Uterus (tissue), 4 donors: ENCODE measurements at places on chromosomes 6 and 20. TPM values are rescaled to one million over a fixed set of nuclear protein-coding genes. Genes with fewer than 3 reads are reported as not detected.
A peak's percentile ranks its signal among the peaks of the same experiment; 100 is the strongest.

GRCh38 chr6:99519446-99519845 is 4.2 kb upstream of the USP45 start:
- no peak for DNase-seq

- no peak for DNase-seq
These were observed 43.5 kb downstream of the KIF6 start for GRCh38 chr6:39681674-39682121.

- DNase-seq = no peak
These were observed 20.3 kb downstream of the TBPL1 start for GRCh38 chr6:133973109-133973971.

- DNase-seq = no peak
These were observed 32.3 kb upstream of the LGSN start for GRCh38 chr6:63352069-63352543.

NINL gene
- total RNA-seq = 5.0 TPM

DNA sequence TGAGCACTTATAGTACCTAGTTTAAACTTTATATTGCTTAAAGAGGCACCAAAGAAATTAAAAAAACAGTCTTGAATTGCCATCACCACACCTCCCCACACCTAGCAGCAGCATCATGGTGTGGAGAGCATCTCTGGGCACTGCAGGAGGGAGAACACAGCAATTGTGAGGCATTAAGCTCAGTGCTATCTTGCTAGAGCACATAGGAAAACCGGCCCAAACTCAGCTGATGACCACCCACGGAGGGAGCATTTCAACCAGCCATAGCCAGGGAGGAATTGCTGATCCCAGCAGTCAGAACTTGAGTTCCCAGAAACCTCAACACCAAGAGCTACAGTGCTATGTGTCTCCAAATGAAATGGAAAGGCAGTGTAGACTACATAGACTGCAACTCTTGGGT is 19.5 kb upstream of the DEFB113 start:
- DNase-seq = no peak

NFATC2 gene
- total RNA-seq = 11.9 TPM

GRCh38 chr6:105619971-105620741 is 217.3 kb upstream of the PREP start:
- DNase-seq = no peak

GRCh38 chr6:8100159-8100854 is 2.0 kb downstream of the EEF1E1 start:
- DNase-seq = no peak

GRCh38 chr6:116004841-116005815 is 55.6 kb downstream of the FRK start:
- DNase-seq = no peak

DNA sequence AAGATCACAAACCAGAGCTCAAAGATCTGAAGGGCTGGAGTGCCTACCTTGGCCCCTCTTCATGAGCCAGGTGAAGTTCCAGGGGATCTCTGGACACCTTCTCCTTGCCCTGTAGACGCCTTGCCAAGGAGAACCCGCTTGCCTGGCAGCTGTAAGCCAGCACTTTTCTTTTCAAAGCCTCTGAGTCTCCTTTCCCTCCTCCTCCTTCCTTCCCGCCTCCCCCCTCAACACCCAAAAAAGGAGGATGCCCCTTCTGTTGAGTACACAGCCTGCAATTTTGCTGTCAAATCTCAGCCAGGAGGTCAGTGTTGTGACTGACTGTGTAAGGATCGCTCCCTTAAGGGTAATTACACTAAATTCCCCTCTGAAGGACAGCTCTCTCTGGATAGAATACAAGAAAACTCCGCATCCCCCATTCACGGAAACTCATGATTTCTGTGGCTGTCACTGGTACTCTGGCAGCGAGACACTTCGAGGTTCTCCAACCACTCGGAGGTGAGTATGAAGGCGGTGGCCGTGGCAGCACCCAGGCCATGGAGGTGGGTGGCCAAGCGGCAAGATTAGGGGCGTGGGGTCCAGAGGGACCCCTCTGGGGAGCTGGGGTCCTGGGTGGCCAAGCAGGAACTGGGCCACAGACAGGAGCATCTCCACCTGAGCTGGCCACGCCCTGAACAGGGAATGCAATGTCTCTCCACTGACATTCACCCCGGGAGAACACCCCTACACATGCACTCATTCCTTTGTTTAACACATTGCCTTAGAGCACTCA is 23.2 kb upstream of the FOXP4 start:
- peak; percentile 31 for DNase-seq

DNA sequence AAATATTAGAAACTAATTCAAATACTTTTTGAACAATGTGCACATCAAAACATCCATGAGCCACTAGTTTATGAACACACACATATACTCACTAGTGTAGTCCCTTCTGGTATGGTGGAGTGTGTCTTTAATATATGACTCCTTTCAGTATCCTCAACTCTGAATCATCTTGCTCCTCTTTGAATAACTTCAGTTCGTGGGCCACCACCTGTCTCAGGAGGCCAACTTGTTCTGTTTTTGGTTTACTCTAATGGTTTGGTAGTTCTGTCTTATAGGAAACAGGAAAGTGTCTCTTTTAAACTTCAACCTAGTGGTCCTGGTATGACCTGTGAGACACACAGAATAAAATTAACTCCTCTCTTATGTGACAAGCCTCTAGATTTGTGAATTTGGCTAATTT is 55.6 kb downstream of the ZNF292 start:
- no peak for DNase-seq

NKX2-2 gene
- total RNA-seq = not detected

LHFPL5 gene
- not detected for total RNA-seq

OTOR gene
- total RNA-seq = not detected

DNA sequence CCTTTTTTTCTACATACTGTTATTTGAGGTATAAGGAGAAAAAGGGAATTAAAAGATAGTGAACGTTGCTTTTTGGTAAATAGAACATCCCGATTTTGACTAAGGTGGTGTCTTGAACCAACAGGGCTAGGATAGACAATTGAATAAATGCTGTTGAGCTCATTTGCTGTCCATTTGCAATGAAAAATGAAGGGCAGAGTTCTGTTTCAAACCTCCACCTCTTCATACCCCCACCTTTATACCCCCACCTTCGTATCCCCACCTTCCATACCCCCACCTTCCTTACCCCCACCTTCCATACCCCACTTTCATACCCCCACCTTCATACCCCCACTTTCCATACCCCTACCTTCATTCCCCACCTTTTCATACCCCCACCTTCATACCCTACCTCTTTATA is 93.4 kb upstream of the NAA20 start:
- no peak for DNase-seq

- no peak for DNase-seq
These were observed 23.8 kb downstream of the RAMACL start for GRCh38 chr6:166562726-166563125.

HCRTR2 gene
- total RNA-seq = not detected

GRCh38 chr20:56111961-56112730 is 106.8 kb upstream of the CBLN4 start:
- DNase-seq = no peak

- DNase-seq = no peak
These were observed 4.5 kb downstream of the TEAD3 start for GRCh38 chr6:35492258-35492973.

DNA sequence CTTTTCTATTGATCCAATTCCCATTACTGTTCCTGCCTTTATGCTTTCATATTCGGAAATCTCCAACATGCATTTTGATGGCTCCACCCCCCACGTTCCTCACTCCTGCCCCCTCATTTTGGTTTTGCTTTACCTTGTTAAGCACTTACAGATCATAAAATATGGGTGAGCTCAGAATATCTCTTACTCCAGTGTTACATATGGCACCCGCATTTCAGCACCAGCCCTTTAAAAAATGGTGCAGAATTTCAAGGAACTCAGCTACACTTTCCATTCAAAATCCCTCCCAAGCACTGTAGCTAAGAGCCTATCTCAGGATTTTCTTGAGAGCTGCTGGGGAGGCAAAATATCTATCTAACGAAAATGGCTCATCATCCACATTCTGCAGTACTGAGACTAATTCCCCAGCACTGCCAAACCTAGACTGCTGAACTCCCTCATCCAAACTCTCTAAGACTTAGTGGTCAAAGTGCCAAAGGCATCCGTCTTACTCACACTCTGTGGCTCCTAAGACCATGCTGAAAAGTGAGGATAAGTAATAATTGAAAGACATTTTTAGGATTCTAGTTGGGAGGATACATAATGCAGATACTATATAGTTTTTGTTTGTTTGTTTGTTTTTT is 7.8 kb downstream of the SGK1 start:
- DNase-seq = no peak

C4B gene
- total RNA-seq = 42.1 TPM

SPATA25 gene
- 3.8 TPM for total RNA-seq

MICB gene
- 3.5 TPM for total RNA-seq

HMGCLL1 gene
- total RNA-seq = not detected

GRCh38 chr6:125753218-125753936 is 3.9 kb downstream of the HEY2 start:
- DNase-seq = no peak

SLC22A3 gene
- 39.2 TPM for total RNA-seq

LY6G6D gene
- not detected for total RNA-seq

GRCh38 chr6:154996016-154996590 is 988 bp downstream of the TIAM2 start:
- DNase-seq = no peak

DNA sequence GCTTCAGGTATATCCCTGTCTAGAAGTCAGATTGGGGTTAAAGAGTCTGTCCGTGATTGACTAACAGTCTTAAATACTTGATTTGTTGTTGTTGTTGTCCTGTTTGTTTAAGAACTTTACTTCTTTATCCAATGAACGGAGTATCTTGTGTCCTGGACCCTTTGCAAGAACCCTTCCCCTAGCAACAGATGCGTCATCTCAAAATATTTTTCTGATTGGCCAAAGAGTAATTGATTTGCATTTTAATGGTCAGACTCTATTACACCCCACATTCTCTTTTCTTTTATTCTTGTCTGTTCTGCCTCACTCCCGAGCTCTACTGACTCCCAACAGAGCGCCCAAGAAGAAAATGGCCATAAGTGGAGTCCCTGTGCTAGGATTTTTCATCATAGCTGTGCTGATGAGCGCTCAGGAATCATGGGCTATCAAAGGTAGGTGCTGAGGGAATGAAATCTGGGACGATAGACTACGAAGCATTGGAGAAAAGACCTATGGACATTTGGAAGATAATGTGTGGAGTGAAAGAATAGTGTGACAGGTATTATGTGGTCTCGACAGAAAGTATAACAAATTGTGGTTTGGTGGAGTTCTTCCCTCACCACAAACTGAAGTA is at the start of gene HLA-DRA:
HLA-DRA (plus strand) TSS at position 286 of the 613 bp plus-strand sequence; CDS start at position 350, 64 bp downstream.
- no peak for DNase-seq

GRCh38 chr6:145023116-145023726 is 712.1 kb downstream of the EPM2A start:
- no peak for DNase-seq

GRCh38 chr6:316753-317038 is 24.4 kb downstream of the DUSP22 start:
- DNase-seq = no peak

PNPLA1 gene
- total RNA-seq = not detected

DNA sequence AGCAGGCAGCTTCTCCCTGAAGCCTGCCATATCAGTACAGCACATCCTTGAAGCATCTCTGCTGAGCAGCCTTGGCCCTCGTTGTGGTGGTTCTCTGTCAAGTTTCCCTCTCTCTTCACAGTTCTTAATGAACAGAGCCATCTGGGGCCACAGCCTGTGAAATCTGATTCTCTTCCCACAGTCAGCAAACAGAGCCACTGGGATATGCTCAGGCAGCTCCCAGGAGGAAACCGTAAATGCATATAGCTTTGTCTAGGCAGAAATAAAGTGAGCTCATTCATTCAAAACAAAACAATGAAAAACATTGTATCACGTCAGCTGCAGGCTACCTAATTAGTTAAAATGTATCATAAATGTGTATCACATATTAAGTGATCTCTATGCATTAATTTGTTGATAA is 80.3 kb downstream of the TBC1D7 start:
- DNase-seq = no peak

SLA2 gene
- total RNA-seq = 0.14 TPM

DNA sequence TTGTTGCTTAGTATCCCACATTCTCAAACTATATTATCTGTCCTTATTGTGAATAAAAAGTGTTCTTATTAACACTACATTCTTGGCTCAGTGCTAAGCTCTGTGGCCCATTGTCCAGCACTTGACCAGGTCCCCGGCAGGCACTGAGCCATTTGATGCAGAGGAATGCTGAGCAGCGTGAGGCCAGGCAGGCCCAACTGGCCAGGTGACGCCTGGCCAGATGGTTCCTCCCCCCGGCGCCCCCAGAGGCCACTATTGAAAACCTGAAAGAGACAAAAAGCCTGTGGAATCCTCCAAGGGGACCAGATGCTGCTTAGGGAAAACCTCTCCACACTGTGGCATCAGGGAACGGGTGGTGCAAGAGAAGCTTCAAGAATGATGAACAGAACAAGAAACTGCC is 597.5 kb upstream of the JAG1 start:
- no peak for DNase-seq

METTL24 gene
- 30.7 TPM for total RNA-seq

ZC2HC1B gene
- not detected for total RNA-seq

- no peak for DNase-seq
These were observed 79.9 kb downstream of the SGK1 start for GRCh38 chr6:134238006-134238405.

DNA sequence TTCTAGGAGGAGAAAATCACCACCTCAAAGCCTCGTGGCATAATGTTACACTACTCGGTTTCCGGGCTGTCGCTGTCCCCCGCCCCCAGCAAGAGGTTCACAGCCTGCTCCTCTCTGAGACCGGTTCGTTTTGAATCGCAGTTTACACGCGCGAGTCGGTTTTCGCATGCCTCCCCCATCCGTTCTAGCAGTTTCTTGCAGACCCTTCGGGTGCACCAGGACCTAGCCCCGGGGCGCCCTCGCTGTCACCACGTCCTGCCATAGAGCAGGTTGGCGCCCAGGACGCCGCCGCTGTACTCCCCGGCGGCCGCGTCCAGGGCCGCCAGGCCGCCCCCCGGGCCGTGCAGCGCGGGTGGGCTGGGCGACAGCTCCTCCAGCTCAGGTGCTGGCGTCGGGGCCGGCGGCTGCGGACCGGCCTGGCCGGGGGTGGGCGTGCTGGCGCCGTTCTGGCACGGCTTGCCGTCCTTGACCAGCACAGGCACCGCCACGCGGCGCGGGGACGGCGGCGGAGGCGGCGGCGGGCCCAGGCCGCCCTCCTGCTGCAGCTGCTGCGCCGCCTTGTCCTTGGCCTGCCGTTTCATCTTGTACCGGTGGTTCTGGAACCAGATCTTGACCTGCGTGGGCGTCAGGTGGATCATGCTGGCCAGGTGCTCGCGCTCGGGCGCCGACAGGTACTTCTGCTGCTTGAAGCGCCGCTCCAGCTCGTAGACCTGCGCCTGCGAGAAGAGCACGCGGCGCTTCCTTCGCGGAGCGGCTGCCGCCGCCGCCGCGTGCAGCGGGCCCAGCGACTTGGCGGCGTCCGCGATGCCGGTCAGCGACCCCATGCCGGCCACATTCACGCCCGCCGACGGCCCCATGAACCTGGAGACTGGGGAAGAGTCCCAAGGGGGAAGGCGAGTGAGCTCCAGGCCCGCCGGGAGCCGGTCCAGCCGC is 1.4 kb downstream of the NKX2-4 start:
- DNase-seq = no peak

GRCh38 chr6:100506651-100507050 is 41.9 kb upstream of the SIM1 start:
- DNase-seq = no peak

SAMD3 gene
- 4.1 TPM for total RNA-seq

KCNK16 gene
- total RNA-seq = not detected

- DNase-seq = no peak
These were observed 331.8 kb downstream of the GJA1 start for GRCh38 chr6:121767211-121767610.

GJA10 gene
- total RNA-seq = not detected
